Esophagus squamous epithelium (tissue), 5 donors: ENCODE measurements at places on chromosomes 3 and 15. TPM values are rescaled to one million over a fixed set of nuclear protein-coding genes. Genes with fewer than 3 reads are reported as not detected.

GRCh38 chr15:59545573-59545972 lies 66.0 kb upstream of the GCNT3 start:
- no peak for DNase-seq

GRCh38 chr3:29373131-29373680 lies 92.3 kb downstream of the RBMS3 start:
- no peak for DNase-seq

DNA sequence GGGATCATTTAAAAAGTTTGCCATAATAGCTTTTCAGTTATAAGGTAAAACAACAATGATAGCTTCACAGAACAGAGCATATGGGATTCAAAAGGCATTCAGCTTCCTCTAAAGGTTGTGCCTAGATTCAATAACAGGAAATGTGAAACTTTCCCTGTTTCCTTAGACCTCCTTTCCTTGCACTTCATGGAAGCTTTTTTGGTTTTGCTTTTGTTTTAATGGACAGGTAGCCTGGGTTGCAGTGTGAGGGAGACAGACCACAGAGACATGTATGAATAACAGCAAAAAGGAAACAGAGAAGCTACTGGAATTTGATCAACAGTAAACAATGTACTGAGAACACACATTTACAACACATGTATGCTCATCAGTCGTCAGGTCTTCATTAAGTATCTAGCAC lies 2.3 kb upstream of the TNFAIP8L3 start:
- no peak for DNase-seq

ATP8B4 gene
- 6.7 TPM for total RNA-seq

TICRR gene
- 8.4 TPM for total RNA-seq

POC1A gene
- 10.3 TPM for total RNA-seq

CYP11A1 gene
- total RNA-seq: 17.0 TPM

SSUH2 gene
- not detected for total RNA-seq
